Stimulated activated CD4-positive, alpha-beta T cell treated with anti-CD3 and anti-CD28 coated beads, Interleukin-15, amount 100 ng/mL, for 48 hours (primary cell): ENCODE measurements at places on chromosomes 13 and 19.

- DNase-seq, result no peak
Measured at GRCh38 chr19:29541473-29542253, 15.9 kb downstream of the VSTM2B start.

- DNase-seq, result no peak
Measured at GRCh38 chr13:107289540-107289939, 721.6 kb upstream of the ARGLU1 start.

DNA sequence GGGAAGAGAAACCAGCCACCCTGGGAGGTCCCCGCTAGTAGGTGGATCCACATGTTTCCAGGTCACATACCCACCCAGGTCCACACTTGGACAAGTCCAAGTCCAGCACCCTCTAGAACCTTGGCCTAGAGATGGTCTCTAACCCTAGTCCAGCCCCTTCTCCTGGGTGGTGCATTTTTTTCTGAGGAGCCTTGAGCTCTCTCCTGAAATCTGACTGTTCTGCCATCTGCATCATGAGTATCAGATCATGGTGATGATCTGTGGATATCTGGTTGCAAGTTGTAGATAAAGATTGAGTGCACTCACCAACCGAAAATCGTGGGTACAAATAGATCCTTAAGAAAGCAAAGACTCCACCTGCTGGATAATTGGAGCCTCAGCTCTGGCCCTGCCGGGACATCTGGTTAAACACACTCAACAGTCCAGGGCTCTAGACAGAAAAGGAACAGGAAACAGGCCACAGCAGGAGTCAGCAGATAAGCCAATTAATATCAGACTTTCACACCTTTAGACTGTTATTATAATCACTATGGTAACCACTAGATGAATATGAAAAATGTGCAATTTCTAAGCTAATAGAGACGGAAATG, 41.1 kb downstream of the GPR12 start:
- no peak for DNase-seq

DNA sequence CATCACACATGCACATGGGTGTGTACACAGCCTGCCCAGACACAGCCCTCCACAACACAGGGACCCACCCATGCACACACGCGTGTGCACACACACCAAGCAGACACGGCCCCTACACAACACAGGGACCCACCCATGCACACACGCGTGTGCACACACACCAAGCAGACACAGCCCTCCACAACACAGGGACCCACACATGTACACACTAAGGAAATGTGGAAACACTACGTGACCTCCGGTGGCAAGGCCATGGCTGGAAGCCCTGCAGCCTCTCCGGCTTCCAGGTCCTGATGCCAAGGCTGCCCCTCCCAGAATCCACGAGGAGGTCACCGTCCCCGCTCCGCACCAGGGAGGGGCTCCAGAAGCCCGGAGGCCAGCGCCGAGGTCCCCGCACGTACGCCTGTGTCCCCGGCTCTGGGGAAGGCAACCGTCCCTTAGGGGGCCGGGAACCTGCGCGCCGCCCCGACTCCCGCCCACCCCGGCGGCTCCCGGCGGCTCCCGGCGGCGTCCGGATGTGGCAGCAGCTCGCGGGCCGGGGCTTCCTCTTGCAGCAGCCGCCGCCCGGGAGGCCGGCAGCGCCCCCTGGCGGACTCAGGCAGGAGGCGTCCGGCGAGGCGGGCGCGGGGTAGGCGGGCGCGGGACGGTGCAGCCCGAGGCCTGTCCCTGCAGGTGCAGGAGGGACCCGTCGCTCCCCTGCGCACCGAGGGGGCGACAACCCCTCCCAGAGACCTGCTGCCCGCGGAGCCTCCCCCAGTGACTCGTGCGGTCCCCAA, 29.8 kb upstream of the GRTP1 start:
- peak; percentile 74 for DNase-seq

- DNase-seq, result no peak
Measured at GRCh38 chr19:1591421-1592023, 1.1 kb downstream of the MBD3 start.

DNA sequence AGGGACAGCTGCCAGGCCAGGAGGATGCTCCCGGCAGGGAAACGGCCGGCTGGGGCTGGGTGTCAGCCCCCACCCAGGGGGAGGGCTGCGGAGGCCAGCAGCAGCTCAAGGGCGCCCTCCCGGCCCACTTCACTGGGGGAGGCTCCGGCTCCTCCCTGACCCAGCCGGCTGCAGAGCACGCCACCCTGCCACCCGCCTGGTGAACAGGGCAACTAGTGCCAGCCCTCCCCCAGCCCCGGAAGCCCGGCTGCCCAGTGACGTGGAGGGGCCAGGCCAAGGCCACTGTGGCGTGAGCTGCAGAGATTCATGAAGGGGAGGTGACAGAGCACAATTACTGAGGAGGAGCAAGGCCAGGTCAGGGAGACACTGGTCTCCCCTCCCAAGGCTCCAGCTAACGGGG, 14.7 kb downstream of the REXO1 start:
- DNase-seq, result no peak

DNA sequence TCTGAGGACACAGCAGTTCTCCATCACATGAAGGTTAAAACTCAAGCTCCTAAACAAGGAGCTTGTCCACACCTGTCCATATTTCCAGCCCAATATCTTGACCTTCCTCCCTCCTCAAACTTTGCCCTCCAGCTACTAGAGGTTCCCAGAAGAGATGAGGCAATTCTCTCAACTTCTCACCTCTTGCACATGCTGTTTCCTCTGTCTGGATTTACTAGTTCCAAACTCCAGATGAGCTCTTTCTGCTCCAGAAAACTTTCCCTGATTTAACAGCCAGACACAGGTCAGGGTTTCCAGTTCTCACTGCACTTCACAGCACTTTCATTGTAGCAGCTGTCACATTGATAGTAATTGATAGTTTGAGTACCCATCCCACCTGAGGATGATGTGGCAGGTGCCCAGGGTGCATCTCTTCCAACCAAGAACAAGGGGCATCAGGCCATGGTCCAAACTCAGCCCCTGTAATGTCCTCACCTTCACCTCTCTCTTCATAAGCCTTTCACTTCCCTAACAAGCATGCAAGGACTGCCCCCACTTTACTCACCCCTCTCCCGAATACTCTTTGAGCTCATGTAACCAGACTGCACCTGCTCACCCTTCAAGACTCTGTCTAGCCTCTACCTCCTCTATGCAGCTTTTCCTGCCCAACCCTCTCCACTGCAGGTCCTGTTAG, 3.0 kb upstream of the WDFY2 start:
- no peak for DNase-seq

- no peak for DNase-seq
Measured at GRCh38 chr19:17244618-17245534, 843 bp downstream of the NR2F6 start.

DNA sequence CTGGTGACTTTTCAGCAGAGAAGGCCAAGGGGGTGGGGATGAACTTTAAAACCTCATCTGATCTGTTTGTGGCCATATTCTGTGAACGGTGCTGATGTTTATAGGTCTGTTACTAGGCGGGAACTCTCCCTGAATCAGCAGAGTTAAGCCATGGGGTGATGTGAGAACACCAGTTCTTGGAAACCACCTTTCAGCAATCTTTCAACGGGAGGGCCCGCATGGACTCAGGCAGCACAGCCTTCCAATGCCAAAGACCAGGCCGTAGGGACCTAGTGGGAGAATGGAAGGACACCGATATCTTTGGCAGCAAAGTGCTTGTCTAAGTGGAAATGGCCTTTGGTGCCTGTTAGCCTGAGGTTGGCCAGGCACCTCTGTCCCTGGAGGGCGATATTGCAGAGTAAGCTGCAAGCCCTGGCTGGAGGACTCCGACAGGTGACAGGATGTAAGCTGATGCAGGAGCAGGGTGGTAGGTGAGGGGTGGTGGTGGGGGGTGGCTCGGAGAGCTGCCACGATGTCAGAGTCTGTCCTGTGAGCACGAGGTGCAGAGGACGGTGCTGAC, 57.0 kb downstream of the ERCC5 start:
- DNase-seq, result no peak

DNA sequence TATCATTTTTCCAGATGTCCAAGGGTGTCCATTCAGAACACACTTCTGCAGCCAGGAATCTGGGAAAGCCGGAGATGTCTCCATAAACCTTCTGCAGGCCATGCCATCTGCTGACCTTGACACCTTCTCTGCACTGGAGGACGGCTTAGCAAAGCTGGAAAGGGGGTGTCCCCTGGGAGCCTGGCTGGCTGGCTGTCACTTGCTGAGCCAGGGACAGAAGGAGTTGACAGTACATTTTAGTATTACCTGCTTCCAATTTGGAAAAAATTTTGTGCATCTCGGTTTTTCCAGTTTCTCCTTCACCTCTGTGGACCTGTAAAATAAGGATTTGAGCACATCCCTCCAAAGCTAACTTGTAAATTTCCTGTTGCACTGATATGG, 8.1 kb upstream of the CHST8 start:
- DNase-seq, result no peak

DNA sequence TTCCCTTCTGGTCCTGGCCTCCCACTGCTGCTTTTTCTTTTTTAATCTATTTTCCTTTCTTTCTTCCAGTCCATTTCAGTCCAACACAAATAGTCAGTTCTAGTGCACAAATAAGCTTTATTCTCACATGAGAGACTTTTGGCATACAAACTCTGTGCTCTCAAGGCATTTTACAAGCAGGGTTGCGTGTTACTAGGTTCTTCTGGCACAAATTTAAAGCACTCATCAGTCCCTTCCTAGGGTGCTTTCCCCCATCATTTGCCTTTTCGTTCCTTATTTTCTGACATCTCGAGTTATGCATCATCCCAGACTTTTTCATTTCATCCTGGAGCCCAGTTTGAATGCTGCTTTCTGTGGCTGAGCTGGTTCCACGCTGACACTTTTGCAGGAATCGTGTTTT, 29.8 kb upstream of the IL17D start:
- no peak for DNase-seq

DNA sequence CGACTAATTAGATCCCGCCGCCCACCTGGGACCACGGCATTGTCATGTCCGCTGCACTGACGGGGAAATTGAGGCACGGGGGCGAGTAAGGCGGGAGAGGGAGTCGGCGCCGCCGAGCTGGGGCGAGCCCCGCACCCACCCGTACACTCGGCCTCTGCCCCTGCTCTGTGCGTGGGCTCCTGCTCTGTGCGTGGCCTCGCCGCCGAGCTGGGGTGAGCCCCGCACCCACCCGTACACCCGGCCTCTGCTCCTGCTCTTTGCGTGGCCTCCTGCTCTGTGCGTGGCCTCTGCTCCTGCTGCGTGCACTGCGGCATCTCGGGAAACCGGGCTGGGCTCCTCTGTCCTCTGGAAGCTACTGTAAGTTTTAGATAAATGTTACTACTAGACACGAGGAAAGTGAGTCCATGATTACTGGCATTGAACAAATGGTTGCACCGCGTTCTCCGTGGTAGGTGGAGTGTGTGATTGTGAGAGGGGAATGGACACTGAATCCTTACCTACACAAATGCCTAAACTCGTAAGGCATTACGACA, 826 bp upstream of the C1QTNF9 start:
- DNase-seq, result no peak

DNA sequence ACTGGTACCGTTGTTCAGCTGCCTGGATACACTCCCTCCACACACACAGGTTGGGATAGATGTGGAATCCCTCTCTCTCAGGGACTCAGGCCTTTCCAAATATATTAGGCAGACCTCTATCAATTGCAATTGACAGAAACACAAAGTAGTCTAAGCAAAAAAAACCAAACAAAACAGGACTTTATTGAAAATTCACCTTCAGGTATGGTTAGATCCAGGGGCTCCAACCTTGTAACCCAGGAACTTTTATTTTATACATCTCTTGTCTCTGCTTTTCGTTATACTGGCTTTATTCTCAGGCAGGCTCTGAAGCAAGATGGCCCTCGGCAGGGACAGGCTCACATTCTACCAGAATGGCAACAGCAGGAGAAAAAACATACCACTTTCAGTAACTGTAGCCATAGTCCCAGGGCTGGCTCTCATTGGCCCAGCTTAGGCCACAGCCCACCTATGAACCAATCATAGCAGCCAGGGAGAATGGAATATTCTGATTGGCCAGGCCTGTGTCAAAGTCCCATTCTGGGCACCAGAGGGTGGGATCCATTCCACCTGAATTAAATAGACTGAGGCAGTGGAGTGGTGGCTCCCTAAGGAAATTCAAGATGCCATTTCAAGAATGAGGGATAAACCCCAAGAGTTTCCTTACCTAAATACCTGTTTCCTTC, 13.1 kb upstream of the CEACAM19 start:
- DNase-seq, result no peak

- no peak for DNase-seq
Measured at GRCh38 chr19:10327793-10328192, 5.5 kb downstream of the RAVER1 start.
